ENCODE measurements at places on chromosomes 5 and 9.

DNA sequence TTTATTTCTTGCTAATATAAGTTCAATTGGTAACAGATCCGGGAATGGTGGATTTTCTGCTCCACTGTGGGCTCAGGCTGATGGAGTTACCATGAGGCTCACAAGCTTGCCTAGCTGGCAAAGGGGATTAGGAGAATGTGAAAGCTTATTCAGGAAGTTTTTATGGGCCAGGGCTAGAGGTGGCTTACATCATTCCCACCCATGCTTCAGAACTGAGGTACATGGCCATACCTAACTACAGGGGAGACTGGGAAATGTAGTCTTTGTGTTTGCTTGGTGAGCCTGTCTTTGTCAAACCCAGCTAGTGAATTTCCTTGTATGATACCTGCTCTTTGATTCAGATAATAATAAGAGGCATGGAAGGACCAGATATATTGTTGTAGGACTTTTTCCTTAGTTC, 105.9 kb upstream of the DHFR start:
- no peak for DNase-seq

DNA sequence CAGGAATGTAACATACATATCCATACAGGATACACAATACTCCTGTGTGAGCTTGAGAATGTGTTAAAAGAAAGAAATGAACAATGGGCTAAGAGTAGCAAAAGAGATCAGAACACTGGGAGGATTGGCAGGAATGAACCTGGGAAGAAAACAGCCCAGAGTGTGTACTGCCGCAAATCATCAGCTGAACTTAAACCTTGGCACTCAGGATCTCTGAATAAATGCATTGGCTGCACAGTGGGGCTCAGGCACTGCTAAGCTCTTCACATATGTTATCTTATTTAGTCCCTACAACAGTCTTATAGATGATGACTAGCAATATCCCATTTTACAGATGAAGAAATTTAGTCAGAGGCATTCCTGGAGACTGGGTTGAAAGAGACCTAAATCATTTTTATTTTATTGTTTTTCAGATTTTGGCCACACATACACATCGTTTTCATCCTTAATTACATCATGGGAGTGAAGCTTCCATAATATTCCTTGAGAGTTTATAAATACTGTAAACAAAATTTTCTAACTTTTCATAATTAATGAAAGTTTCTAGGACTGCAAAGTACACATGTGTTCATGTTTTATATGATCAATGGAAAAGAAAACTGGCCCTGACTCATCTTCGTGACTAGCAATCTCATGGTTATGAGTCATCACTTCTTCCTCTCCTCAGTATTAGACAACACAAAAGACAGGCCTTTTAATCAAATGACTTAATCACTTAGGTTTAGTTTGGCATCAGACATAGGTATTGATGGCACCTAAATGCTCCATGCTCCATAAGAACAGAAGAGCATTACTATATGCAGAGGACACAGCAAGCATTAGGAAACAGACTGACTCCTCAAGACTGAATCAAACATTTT, 59.2 kb downstream of the CDH18 start:
- no peak for DNase-seq

GRCh38 chr5:133683646-133684596, 71.6 kb upstream of the FSTL4 start:
- no peak for DNase-seq

GRCh38 chr5:115788440-115788839, 28.0 kb downstream of the CDO1 start:
- no peak for DNase-seq

DNA sequence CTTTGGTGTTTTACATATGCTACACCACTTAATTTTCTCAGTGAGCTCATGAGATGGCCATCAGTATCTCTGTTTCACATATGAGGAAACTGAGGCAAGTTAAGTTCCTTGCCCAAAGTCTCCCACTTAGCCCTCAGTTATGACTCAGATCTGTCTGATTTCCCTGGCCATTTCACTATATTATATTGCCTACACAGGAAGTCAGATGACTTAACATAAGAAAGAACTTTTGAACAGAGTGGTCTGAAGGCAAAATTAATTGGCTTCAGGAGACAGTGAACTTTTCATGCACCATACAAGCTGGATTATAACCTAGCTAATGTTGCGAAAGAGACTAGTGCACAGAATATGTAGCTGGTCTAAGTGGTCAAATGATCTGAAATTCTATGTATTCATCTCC, 221.6 kb downstream of the NFIB start:
- no peak for DNase-seq

Data from cerebellar nuclear complex (tissue), 1 donor.